Stimulated activated CD8-positive, alpha-beta memory T cell treated with anti-CD3 and anti-CD28 coated beads, Interleukin-4, amount 100 ng/mL, for 48 hours (primary cell): ENCODE measurements at places on chromosomes 11 and 22.
A peak's percentile ranks its signal among the peaks of the same experiment; 100 is the strongest.

DNA sequence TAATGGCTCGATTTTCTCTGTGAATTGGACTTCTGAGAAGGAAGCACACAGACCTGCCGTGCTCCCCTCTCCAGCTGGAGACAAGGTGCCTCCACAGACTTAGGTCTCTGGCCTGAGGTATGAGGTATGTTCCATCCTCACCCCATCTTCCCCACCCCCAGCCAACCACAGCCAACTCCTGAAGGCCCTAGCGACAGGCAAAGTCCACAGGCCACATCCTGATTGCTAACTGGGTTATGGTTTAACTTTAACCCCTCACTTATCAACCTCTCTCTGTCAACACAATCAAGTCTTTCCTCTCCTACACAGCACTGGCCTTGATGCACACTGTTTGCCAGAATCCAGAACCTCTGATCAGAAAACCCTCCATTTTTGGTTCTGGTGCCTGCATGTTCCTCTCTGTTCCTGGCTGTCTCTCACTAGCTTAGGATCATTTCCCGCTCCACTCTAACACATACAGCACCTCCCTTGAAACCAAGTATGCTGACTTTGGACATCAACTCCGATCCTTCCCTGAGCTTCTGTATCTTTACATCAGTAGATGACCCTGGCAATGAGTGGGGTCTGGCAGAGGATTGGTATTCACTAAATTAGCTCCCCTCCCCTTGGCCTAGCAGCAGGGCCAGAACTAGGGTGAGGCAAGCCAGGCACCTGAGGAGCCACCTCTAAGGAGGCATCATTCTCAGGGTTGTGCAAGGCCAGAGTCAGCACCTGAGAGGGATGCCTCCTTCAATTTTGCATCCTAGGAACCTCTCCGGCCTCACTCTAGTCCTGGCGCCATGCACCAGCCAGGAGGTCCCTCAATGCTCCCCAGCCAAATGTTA, 22.0 kb downstream of the JAML start:
- peak; percentile 85 for DNase-seq

GRCh38 chr22:38187413-38188212, 6.0 kb upstream of the PLA2G6 start:
- no peak for DNase-seq

DNA sequence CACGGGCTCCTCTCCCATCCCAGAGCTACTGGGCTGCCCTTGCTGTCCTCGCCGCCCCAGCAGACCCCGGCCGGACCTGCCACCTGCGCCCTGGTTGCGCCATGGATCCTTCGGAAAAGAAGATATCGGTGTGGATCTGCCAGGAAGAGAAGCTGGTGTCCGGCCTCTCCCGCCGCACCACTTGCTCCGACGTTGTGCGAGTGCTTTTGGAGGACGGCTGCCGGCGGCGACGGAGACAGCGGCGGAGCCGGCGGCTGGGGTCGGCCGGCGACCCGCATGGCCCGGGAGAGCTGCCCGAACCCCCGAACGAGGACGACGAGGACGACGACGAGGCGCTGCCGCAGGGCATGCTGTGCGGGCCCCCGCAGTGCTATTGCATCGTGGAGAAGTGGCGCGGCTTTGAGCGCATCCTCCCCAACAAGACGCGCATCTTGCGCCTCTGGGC, 382 bp downstream of the RASSF10 start:
- DNase-seq, result no peak

DNA sequence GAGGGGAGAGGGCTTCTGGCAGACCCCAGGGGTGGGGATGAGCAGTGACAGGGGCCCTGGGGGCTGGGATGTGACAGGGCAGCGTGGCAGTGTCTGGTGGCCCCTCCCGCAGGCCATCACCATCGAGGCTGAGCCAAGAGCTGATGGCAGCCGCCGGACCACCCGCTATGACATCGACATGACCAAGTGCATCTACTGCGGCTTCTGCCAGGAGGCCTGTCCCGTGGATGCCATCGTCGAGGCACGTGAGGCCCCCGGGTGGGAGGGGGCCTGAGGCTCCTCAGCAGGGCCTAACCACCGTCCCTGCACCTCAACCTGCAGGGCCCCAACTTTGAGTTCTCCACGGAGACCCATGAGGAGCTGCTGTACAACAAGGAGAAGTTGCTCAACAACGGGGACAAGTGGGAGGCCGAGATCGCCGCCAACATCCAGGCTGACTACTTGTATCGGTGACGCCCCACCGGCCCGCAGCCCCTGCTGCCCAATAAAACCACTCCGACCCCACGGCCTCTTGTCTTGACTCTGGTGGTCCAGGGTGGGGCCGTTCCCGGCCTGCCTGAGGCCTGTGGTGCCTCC, 2.6 kb upstream of the TCIRG1 start:
- DNase-seq, result no peak

DNA sequence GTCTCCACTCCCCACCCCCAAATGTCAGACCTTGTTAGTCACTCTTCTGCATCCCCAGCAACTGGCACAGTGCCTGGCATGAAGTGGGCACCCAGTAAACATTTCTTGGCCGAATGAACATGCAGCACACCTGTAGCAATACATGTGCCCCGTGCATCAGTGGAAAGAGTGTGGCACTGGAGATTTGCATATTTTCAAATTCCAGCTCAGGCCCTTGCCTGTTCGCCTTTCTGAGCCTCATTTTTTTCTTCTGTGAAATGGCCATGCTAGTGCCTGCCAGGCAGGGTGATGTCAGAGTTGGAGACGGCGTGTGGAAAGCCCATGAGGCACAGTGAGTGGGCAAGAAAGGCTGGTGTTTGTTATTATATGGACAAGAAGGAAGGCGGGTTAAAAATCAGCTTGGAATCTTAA, 38.7 kb downstream of the CD82 start:
- DNase-seq, result no peak

GRCh38 chr11:70140711-70141485, 62.2 kb upstream of the FADD start:
- DNase-seq, result no peak

DNA sequence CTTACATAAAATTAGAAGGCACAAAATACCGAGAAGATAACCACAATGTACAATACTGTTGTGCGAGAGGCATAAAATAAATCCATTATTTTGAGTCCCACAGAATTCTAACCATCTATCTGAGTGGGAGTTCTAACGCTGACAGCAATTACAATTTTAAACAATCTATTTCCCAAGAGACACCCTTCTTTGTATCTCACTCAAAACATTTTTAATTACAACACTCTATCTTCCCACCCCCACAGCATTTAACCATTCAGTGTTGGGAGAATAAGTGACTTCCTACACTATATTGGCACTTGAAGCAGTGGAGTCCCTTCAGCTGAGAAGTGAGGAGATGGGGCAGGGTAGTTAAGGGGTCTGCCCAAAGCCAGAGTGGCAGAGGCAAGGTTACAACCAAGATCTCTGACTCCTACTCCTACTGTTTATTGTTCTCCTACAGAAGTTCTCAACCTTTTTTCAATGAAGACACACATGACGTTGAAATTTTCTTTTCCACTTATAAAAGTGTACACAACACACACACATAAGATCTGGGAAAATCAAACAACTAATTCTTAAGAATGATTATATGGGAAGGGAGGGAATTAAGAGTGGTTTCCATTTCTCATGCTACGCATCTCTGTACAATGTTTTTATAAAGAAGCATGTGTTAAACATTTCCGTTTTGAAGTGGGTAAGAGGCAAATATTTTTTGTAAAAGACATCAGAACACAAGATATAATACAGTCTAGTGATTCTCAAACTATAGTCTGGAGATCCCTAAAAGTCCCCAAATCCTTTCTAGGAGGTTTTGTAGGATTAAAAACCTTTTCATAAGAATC, 10.9 kb downstream of the SLC25A17 start:
- no peak for DNase-seq

GRCh38 chr11:41872870-41873269, 413.4 kb upstream of the LRRC4C start:
- DNase-seq, result no peak

DNA sequence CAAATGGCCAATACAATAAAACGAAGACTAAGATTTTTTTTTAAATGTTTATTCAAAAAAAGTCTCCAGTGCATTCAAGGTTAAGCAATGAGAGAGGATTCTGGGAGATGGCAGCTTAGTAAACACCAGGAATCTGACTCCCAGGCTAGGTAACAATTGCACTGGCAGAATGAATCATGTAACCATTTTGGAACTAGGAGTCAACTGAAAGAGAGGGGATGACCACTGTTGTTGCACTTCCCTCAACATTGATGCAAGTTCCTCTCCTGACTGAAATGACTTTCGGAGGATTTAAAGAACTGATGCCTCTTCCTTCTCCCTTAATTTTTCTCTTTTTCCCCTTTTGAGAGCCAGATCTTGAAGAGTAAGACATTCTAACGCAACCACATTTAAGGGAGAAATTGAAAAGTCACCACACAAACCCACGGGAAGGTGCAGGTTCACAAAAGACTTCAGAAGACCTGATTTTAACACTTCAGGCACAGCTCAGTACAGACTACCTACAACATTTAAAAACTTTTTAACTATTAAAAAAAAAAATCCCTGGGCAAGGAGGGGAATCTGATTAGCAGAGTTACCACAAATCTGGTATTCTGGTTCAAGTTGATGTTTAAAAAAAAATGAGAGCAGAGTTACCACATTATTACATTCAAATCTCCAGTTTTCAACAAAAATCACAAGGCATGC, 56.8 kb downstream of the FCHSD2 start:
- DNase-seq, result no peak

GRCh38 chr11:107563702-107564101, 1.8 kb downstream of the ALKBH8 start:
- DNase-seq, result peak; percentile 38

DNA sequence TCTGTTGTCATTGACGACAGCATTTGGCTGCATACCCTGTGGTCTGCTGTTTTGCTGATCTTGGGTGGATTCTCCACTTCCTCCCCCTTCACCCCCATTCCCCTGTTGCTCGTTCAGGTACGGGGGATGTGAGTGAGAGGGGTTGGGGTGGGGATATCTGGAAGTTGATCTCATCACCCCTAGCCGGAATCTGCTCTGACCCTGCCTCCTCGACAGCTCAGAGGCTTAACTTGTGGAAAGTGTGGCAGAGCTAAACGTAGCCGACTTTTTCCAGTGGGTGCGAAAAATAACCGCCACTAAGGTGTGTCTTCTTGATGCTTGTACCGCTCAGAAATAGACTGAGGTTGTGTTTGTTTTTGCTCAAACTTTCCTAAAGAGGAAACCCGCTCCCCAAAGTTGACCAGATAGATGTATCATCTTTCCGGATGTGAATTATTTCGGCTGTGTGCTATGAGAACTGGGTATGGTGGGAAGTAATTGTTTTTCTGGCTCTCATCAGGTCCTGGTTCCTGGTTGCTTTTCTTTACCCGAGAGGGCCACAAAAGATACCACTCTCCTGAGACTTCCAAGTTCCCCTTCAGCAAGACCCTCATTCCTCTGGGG, 6.6 kb downstream of the ZBTB16 start:
- no peak for DNase-seq

- peak; percentile 75 for DNase-seq
Observed at GRCh38 chr11:66080055-66080817, 10.2 kb downstream of the PACS1 start.

- no peak for DNase-seq
Observed at GRCh38 chr11:952406-953385, 27.0 kb downstream of the AP2A2 start.

DNA sequence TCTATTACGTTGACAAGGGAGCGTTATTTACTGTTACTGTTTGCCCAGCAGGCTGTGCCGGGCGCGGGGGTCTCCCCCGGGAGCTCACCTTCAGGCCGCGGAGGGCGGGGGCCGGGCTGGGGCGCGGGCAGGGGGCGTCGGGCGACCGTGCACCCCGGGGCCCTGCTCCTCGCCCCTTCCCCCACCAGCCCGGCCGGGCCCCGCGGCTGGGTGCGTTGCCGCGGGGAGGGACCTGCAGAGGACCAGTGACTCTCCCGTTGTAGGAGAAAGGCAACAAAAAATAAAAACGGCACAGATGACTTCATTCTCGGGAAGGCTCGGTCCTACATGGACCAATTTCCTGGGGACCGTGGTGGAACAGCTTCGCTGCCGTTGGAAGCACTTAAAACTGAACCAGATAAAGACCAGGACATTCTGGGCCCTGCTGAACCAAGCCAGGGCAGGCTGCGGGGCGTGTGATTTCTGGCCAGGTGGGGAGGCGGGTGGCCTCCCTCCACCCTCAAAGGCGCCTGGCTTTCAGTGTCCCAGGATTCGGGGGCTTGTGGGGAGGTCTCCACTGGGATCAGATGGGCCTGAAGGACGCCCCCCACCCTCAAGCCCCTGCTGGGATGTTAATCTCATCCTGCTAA, 57.4 kb downstream of the IGLL1 start:
- DNase-seq, result no peak

DNA sequence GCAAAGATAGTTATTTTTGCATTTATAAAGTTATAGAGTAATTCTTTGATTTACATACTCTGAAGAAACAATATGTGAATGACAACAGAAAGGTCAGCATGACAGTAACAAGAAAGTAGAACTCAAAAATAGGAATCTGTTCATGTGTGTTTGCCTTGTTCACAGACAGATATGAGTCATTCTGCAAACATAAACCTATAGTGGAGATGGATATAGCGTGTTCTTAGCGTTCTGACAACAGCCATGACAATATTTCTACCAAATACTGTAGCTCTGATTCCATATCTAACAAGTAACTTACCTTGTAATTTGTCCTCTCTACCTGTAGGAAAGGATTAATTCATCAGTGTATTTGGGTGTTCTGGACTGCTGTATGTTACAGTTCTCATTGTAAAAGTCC, 208.5 kb upstream of the MTMR2 start:
- DNase-seq, result no peak

DNA sequence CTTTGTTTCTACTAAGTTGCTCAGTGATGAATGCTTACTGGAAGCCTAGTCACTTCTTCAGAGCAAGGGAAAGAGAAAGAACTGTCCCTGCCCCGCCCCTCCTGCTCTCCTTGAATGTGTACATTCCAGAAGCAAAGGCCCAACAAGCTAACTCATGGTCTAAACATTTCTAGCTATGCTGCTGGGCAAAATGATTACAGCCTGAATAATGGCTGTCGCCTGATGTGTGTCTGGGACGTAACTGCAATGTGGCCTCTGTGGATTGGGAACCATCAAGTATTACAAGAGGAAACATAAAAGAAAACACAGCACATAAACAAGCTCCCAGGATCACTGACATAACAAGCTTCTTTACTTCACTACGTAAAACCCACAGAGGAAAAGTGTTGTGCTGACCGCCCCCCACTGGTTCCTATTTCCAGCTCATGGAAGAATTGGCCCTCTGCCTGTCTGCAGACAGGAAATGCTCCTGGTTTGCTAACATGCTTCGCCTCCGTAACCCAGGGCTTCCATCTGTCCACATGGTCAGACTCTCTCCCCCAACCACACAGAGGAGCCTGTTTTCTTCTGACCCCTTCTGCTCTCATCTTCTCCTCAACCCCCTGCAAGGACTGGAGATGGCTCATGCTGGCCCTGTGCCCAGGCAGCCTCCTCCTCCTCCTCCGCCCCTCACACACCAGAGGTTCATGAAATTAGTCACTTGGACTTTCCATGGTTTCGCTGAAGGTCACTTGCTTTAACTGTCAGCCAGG, 187.2 kb downstream of the MAML2 start:
- peak; percentile 83 for DNase-seq

GRCh38 chr11:47325271-47326041, 27.0 kb downstream of the MYBPC3 start:
- no peak for DNase-seq
